ENCODE measurements at places on chromosomes 2 and 18.
A peak's percentile ranks its signal among the peaks of the same experiment; 100 is the strongest.

- no peak for DNase-seq
Measured at GRCh38 chr2:62928015-62928414, 122.6 kb upstream of the OTX1 start.

- DNase-seq, result no peak
Measured at GRCh38 chr2:8644605-8645175, 37.2 kb upstream of the ID2 start.

- DNase-seq, result no peak
Measured at GRCh38 chr18:76580288-76580962, 85.4 kb upstream of the ZNF516 start.

GRCh38 chr2:189673661-189674373 lies 653 bp upstream of the ANKAR start:
- no peak for DNase-seq

DNA sequence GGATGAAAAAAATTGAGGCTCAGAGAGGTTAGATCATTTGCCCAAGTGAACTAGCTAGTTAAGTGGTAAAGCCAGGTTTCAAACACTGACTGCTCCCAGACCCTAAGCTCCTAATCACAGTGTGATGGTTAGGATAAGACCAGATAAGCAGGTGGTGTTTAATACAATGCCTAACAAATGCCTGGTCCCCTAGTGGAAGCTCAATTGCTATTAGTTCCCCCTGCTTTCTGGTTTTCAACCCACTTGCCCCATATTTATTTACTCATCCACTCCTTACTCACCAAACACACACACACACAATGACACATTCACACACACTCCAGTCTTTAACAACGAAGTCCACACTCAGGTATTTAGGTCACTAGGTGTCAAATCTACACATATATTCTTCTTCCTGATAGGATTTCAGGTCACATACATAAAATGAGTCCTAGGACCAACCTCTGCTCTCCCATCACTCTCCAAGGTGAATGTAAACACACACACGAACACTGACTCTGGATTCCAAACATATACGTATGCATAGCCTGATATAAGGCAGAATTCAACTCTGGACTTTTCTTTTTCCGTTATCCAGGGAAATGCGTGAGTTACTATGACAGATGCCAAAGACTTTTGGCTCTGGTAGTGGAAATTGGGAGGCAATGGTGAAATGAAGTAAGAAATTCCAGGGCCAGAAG lies 73.6 kb upstream of the TSPYL6 start:
- DNase-seq, result no peak

DNA sequence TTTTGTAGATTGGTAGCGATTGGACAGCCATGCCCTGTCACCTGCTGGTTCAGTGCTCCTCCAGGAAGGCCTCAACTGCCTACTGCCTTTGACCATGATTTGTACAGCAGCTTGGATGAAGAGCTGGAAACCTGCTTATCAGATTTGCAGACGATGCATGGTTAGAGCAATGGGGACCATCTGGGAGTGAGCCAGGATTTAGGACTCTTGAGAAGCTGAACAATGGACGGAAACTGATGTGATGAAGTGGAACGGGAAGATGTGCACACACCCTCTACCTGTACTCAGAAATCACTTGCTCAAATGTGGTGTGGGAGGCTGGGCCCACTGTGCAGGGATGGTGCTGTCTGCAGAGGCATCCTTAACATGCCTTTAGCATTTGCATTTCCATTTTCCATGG lies 57.2 kb downstream of the NCK2 start:
- DNase-seq, result no peak

GRCh38 chr2:49687918-49688317 lies 533.6 kb upstream of the FSHR start:
- DNase-seq, result no peak

DNA sequence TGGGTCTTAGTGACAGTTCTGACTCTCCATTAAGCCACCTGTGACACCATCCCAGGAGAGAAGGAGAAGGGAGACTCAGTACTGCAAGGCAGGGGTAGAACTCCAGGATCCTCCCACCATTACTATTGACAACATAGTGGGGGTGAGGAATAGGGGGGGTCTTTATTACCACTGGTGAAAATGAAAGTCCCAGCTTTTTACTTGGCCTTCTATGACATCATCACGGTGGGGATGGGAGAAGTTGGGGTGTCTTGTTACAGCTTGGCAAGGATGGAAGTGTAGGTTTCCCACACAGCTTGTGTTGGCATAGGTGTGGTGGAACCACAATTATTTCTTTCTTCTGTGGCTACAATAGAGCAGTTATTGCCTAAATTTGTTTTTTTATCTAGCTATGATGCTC lies 203.9 kb upstream of the DTNA start:
- no peak for DNase-seq

GRCh38 chr2:224753743-224754540 lies 37.8 kb upstream of the CCDC195 start:
- DNase-seq, result no peak

GRCh38 chr2:173545364-173545763 lies 190.7 kb downstream of the CDCA7 start:
- DNase-seq, result no peak

- no peak for DNase-seq
Measured at GRCh38 chr2:56624181-56624580, 440.4 kb downstream of the CCDC85A start.

- no peak for DNase-seq
Measured at GRCh38 chr2:128306931-128307460, 11.7 kb downstream of the HS6ST1 start.

GRCh38 chr2:106792671-106793070 lies 93.3 kb downstream of the ST6GAL2 start:
- no peak for DNase-seq

DNA sequence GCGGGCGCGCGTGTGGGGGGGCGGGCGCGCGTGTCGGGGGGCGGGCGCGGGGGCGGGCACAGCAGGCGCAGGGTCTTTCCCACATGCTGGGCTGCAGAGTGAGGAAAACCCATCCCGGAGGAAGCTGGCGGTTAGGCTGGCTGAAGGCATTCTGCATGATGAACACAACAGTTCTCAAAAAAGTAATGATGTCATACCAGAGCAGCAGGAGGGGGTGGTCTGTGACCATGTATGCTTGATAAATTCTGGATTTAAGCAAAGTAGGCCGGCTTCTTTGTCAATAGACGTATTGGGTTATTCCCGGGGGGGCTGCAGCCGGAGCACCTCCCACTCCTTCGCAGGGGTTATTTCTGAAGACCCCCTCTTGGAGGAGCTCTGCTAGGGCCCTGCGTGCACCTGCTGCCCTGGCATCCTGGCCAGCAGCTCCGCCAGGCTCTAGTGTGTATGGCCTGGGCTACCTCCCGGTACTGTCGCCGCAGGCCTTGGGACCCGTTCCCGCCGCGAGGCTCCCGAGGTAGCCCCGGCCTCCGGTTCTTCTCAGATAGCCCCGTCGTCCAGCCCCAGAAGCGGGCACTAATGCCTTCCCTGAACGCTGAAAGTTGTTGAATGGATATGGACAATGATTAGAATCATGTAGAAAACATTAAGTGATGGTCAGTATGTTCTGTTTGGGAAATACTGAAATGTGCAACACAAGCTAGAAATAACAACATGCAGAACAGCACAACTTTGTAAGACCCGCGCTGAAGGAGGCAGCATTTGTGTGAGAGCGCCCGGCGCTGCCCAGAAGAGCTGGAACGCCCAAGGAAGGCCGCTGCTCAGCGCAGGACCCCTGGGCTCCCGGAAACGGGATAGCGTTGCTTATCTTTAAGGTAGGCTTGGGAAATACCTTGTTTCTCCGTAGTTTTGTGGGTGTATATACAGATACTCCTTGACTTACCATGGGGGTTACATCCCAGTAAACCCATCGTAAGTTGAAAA lies 101.4 kb upstream of the RAB6C start:
- DNase-seq, result no peak

DNA sequence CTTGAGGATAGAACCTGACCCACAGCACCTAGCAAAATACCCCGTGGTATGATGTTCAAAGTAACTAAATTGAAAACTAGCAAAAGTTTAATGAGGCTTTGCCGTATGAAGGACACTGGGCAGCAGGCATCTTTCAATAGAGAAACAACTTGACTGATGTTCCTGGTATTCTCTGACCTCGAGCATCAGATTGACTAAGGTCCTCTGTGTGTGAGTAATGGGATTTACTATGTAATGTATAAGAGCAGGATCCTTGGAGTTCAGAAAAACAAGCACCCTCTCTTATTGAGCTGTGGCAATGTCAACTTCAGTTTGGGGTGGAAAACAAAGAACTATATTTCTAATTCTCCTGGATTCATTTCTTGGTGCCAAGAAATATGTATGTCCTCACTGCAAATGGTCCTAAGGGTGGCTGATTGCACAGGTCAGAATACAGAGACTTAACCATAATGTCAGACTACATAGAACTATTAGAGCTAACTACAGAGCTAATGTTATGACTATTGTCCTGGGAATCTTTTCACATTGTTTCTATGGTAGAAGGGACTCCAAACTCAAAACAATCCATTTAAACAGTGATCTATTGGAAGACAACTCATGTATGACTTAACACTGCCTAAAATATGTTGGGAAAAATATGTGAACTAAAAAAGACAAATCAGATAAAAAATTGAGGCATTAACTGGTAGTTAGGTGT lies 4.4 kb downstream of the TNFAIP6 start:
- no peak for DNase-seq

GRCh38 chr2:545711-546650 lies 131.2 kb downstream of the TMEM18 start:
- DNase-seq, result no peak

DNA sequence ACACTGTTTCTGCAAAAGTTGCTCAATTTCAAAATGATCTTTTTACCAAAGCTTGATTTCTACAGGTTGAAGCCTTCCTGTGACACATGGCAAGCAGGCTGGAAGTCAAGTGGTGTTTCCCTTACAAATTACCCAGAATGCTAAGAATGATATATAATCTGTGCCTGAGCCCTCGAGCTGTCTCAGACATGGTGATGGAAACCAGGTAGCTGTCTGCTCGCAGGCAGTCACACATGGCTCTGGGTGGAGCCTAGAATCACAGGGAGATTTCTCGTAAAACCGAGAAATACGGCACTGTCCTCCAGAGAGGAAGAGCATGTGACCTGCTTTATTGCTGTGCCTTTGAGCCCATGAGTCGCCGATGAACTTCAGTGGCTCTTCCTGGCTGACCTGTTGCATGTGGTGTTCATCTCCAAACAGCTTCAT lies 392.9 kb downstream of the ZNF521 start:
- DNase-seq, result no peak

DNA sequence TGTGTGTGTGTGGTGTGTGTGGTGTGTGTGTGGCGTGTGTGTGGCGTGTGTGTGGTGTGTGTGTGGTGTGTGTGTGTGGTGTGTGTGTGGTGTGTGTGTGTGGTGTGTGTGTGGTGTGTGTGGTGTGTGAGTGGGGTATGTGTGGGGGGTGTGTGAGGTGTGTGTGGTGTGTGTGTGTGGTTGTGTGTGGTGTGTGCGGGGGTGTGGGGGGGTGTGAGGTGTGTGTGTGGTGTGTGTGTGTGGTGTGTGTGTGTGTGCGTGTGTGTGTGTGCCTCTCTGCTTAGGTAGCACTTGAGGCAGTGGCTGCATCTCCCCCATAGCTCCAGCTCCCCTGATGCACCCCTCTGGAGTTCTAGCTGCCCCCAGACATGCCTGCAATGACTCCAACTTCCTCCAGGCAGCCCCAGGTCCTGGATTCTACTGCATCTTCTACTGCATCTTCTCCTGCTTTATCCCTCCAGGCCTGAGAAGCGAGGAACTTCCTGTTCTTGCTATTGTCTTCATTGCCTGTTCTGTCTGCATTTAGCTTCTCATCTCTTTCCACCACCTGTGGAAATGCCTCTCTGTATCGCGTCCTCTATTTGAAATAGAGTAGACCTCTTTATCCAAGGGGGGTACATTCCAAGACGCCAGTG lies 22.2 kb upstream of the MLPH start:
- DNase-seq, result no peak

- no peak for DNase-seq
Measured at GRCh38 chr2:78592491-78592890, 433.0 kb upstream of the REG3G start.

GRCh38 chr2:69962986-69963730 lies 1.7 kb upstream of the ASPRV1 start:
- DNase-seq, result no peak

- DNase-seq, result no peak
Measured at GRCh38 chr2:74648009-74648443, at the start of gene M1AP. M1AP (minus strand) TSS chr2:74648330; CDS start chr2:74640275, 8,055 bp downstream.

- no peak for DNase-seq
Measured at GRCh38 chr2:201775326-201775725, 5.4 kb downstream of the ALS2 start.

DNA sequence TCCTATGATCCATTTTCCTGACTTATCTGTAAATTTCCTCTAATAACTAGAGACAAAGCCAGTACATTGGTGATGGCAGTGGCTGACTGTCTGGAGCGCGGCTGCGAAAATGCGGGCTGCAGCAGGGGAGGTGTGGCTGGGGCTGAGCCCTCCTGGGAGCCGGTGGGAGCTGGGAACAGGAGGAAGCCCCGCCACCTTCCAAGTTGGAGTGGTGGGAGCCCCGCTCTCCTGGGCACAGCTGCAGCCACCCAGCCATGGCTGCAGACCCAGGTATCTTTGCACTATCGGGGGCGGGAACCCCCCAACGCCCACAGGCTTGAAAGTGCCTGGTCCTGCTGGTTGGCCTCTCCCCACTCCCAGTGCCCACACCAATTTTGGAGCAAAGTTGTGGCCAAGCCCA lies 633.0 kb upstream of the TMEFF2 start:
- DNase-seq, result no peak

GRCh38 chr2:36561237-36561944 lies 36.6 kb downstream of the FEZ2 start:
- peak; percentile 21 for DNase-seq

- DNase-seq, result no peak
Measured at GRCh38 chr2:223824301-223824700, 13.1 kb downstream of the AP1S3 start.

- no peak for DNase-seq
Measured at GRCh38 chr2:218271487-218271797, 1.1 kb downstream of the PNKD start.

- DNase-seq, result no peak
Measured at GRCh38 chr2:213475433-213475832, 191.2 kb downstream of the SPAG16 start.

DNA sequence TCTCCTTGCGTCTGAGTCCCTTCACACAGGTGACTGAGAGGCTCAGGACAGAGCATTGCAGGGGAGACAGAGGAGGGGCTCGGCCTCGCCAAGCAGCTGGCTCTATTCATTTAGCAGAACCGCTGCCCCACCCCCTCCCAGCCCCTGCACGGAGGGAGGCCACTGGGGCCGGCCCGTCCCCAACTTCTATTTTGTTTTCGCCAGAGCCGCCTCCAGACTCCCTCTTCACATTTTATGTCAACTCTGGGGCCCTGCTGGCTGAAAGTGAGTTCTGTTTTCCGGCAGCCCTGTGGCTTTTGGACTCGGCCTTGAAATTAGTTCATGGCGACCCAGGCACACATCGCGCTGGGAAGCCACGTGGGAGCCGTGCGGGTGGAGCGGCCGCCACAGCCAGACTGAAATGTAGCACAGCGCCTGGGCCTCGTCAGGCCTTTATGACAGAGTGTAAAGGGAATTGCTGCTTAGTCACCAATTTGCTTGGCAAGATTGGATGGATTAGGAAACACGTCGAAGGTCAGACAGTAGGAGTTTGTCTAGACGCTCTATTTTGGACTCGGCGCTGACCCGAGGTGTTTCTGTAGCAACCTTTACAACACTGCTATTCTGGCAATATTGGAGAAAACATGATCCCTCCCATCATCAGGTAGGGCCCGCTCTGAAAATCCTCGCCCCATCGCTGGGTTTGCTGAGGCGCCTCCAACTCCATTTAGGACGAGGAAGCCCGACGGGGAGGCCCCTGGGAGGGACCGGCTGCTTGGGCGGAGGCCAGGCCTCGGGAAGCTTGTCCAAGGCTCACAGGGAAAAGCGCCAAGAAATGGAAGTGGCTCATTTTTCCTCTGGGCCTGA lies 90.7 kb upstream of the CTDP1 start:
- DNase-seq, result no peak
